ENCODE measurements at places on chromosomes 2 and 18. TPM values are rescaled to one million over a fixed set of nuclear protein-coding genes. Genes with fewer than 3 reads are reported as not detected.

The STEAP3 gene
- 5.2 TPM for total RNA-seq

The SNTG2 gene
- total RNA-seq = not detected

The VPS4B gene
- total RNA-seq = 53.8 TPM

The SDC1 gene
- total RNA-seq = 268 TPM

The FN1 gene
- 15,002 TPM for total RNA-seq

The GREB1L gene
- 115 TPM for total RNA-seq

The GBX2 gene
- total RNA-seq = not detected

The LYG2 gene
- not detected for total RNA-seq

The FSHR gene
- total RNA-seq = 0.39 TPM

The PROM2 gene
- total RNA-seq = 101 TPM

The MREG gene
- total RNA-seq = 8.1 TPM

The CABYR gene
- 3.5 TPM for total RNA-seq

The RFTN2 gene
- total RNA-seq = not detected

The CD226 gene
- under 0.01 TPM for total RNA-seq

The LAMA3 gene
- 1,921 TPM for total RNA-seq

The HDHD2 gene
- 11.0 TPM for total RNA-seq

The CHMP1B gene
- 76.2 TPM for total RNA-seq

The ABCG5 gene
- not detected for total RNA-seq

The ORC2 gene
- total RNA-seq = 15.2 TPM

The IL1RN gene
- 5.1 TPM for total RNA-seq

The EFEMP1 gene
- total RNA-seq = 337 TPM

The GCG gene
- not detected for total RNA-seq

The IL37 gene
- not detected for total RNA-seq

The PROKR1 gene
- total RNA-seq = not detected

The HES6 gene
- 1.6 TPM for total RNA-seq

The CNDP1 gene
- not detected for total RNA-seq

The UPP2 gene
- not detected for total RNA-seq

The ACTG2 gene
- 0.39 TPM for total RNA-seq

The FZD7 gene
- 44.0 TPM for total RNA-seq

The CD302 gene
- total RNA-seq = 0.87 TPM

The DCDC2C gene
- not detected for total RNA-seq

The CGREF1 gene
- 0.33 TPM for total RNA-seq

The GRB14 gene
- total RNA-seq = 2.8 TPM

The BOK gene
- total RNA-seq = 138 TPM

The DHRS9 gene
- not detected for total RNA-seq

The SLC8A1 gene
- 4.3 TPM for total RNA-seq

The DYSF gene
- 9.8 TPM for total RNA-seq

The TMEFF2 gene
- total RNA-seq = not detected

The ITPRIPL1 gene
- 4.3 TPM for total RNA-seq

The FAHD2B gene
- total RNA-seq = 4.7 TPM

The UBE2E3 gene
- 44.8 TPM for total RNA-seq

The SCYGR4 gene
- total RNA-seq = not detected

The IL36B gene
- total RNA-seq = not detected

The TTL gene
- total RNA-seq = 11.8 TPM

Data from placental epithelial cell (primary cell).